ENCODE measurements at places on chromosomes 13 and 19.
A peak's percentile ranks its signal among the peaks of the same experiment; 100 is the strongest.

DNA sequence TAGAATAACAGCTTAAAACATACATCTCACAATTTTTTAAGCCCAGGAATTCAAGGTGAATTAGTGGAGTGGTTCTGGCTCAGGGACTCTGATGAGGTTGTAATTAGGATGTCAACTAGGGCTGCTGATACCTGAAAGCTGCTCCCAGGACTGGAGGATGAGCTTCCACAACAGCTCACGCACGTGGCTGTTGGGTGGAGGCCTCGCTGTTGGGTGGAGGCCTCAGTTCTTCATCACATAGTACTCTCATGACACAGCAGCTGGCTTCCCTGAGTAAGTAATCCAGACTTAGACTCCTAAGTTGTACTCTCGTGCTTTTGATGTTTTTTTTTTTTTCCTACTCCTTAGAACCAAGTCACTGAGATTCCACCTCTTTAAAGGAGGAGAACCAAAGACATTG lies 577.1 kb upstream of the PRR20A start:
- no peak for DNase-seq

- DNase-seq = no peak
Measured at GRCh38 chr19:13150931-13151604, 857 bp downstream of the IER2 start.

DNA sequence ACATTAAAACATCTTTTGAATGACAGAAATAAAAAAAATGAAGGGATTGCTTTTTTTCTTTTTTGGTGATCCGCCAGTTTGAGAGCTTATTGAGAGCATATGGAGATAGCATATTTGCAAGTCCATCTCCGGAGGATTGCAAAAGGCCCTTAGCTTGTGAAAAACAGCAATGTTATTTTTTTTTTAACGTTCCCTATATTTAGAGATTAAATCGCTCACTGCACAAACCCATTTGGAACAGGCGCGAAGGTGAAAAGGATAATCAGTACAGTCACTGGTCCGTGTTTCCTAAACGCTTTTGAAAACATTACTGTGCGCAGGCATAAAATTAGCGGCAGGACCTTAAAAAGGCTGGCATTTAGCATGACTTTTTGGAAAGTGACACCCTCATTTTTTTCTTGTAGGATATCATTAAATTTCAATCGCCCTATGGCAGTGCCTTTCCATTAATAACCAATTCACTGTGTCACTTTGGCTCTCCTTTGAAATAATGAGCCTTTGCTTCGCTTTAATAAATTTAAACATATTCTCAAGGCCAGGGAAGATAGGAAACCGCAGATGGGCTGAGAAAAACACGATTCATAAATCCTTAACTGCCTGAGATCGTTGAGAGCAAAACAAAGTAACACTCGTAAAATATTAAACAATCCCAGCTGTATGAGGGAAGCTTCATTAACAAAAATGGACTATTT lies 342.2 kb downstream of the DACH1 start:
- DNase-seq = no peak

GRCh38 chr19:49884109-49884508 lies 6.6 kb downstream of the TBC1D17 start:
- no peak for DNase-seq

DNA sequence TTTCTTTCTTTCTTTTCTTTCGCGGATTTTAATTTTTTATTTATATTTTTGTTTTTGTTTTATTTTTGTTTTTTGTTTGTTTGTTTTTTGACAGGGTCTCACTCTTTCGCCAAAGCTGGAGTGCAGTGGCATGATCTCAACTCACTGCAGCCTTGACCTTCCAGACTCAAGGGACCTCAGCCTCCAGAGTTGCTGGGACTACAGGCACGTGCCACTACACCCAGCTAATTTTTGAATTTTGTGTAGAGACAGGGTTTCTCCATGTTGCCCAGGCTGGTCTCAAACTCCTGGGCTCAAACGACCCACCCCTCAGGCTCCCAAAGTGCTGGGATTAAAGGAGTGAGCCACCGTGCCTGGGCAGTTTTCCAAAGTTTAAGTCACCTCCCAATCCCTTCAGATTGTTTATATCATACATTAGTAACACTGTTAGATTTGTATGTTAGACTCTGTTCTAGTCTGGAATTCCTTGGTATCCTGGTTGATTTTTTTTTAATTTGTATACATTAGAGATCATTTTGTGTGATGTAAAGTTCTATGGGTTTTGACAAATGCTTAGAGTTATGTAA lies 597.3 kb downstream of the DCT start:
- DNase-seq = no peak

DNA sequence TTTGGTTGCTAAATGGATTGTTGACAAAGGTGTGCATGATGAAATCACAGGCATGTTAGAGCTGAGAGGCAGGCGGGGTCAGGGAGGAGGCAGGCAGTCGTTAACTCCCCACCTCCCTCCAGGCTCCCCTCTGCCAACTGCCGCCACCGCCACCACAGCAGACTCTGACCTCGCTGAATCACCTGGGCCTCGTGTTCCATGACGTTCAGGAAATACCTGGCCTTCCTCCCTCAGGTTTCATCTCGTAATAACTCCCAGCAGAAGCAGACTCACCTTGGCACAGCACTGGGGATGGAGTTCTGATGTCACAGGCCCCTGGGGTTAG lies 198.5 kb downstream of the KATNAL1 start:
- no peak for DNase-seq

GRCh38 chr13:43354153-43354945 lies 331.0 kb downstream of the DNAJC15 start:
- no peak for DNase-seq

- DNase-seq = no peak
Measured at GRCh38 chr19:27764186-27764804, 1448.7 kb downstream of the UQCRFS1 start.

DNA sequence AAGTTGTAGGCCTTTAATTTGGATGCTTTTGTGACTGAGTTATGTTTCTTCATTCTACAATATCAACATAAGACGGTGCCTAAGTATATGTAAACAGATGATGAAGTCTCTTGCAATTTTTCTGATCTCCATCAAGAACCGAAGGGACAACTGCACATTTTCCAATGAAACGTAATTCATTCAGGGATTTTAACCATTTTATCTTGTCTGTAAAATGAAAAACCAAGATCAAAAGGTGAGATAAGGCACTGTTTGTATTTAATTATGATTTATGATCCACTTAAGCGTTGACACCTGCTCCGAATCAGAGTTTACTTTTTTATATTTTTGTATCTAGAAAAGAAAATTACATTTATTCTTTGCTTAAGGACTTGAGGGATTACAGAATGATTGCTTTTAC lies 556.8 kb upstream of the ARGLU1 start:
- DNase-seq = no peak

GRCh38 chr19:47158879-47159503 lies 28.4 kb downstream of the SAE1 start:
- peak; percentile 23 for DNase-seq

DNA sequence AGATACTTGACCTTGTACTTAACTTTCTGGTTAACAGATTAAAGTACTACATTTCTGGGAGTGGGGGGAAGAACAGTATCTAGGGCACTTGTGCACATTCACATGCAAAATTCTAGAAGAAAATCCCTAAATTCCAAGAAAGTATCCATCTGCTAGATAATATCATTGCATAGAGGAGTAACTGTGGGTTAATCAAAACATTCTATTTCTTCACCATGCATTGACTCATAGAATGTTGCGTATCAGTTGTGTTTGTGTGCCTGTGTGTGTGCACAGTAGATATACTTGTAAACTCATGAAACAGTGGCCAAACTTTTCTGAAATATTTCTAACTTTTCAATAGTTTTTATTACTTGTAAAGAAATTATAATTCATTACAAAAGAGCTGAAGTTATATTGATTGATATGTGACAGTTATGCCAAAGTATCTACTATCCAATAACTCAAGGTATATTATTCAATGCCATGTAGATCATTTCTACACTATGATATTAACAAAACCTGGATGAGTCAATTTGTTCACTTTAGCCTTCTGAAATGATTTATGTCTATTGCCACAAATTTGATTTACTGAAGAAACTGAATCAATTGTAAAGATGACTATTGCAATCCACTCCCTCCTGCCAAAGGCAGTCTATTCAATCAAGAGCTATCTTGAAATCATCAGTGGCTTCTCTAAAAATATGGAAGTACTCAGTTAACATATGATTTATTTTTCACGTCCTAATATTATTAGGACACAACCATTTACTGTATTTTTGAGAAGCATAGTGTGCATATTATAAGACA lies 756.7 kb upstream of the ARGLU1 start:
- no peak for DNase-seq

DNA sequence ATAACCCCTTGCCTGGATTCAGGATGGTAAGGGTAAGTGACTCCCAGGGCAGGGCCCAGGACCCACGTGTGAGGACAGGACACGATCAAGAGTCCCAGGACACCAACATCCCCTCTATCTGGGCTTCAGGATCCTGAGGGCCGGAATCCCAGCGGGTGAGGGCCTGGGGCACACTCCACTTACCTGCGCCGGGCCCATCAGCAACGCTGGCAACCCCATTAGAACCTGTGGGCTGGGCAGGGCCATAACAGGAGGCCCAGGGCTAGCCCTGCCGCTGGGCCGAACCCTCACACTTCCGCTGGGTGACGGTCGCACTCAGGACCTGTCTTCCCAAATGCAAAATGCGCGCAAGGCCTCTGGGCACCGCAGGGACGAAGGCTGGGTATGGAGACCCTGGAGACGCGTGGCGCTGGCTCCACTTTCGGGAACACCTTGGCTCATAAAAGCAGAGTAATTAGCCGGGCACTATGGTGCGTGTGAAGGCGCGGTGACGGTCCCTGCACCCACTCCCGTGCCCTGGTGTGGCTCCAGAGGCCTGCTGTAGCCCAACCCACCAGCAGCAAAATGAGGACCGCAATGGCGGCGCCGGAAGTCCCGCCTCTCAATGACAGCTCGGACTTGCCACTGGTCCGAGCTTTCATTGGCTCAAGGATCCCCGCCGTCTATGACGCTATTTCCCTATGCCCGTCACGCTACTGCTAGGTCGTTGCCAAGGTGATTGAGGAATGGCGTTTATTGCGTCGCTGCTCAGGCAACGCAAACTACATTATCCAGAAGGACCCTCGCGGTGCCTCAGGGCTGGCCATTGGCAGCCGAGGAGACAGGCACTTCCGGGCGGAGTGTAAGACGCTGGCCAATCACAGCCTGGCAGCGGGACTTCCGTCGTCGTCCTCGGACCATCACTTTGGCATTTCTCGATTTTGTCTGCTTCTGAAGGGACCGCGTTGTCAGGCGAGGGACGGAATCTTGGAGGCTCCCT lies at the start of gene ZNF132:
TSS of gene ZNF132 (minus strand) at position 578 of the 979 bp plus-strand sequence. CDS start at position 246, 332 bp downstream.
- DNase-seq = peak; percentile 95

GRCh38 chr19:1524287-1524971 lies 552 bp downstream of the PLK5 start:
- no peak for DNase-seq

DNA sequence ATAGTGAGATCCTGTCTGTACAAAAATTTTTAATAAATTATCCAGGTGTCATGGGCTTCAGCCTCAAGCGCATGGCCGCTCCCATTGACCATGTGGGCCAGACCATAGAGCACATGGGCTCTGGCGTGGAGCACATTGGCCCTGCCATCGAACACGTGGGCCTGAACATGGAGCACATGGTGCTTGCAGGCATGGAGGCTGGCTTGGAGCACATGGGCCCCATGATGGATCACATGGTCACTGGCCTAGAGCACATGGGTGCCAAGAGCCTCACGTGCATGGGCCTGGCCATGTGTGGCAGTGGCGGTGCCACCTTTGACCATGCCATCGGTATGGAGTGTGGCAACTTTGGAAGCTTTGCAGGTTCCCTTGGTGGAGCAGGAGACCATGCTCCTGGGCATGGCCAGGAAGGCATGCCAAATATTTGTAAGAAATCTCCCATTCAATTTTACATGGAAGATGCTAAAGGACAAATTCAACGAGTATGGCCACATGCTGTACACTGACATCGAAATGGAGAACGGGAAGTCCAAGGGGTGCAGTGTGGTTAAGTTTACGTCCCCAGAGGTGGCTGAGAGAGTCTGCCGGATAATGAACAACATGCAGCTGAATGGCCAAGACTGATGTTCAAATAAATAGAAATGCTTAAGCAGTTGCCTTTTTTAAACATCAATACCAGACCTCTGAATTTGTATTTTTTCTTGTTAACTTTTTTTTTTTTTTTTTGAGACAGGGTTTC lies 21.3 kb upstream of the SLC1A5 start:
- no peak for DNase-seq

DNA sequence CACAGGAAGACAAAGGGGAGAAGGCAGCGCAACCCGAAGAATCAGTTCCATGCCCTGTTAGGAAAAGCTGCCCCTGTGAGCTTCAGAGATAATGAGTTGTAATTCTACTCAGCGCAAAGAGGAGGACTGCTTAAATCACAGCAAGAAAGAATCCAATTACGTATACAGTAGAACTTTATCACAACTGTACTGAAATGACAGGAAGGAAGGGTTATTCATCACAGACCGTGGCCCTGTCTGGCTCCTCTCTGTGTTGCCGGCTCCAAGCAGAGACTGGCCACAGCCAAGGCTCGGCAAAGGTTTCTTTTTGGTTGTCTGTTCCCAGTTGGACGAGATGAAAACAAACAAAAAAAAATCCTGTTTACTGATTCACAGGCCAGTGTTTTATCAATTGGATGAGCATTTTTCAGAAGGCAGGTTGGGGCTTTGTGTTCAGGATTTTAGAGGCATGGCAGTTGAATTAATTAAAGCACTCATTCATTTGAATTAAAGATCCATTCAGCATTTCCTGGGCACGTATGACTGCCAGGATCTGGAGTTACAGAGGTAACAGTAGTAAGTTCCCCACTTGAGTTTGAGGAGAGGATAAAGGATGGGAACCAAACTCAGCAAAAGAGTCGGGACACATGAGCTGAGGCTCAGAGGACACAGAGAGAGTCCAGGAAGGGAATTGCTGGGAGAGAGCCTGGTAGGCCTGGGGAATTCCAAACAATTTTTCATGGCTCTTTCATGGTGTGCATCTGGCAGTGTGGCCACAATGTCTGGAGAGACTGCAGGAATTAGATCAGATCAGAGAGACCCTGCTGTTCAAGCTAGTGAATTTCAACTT lies 341.0 kb downstream of the DNAJC15 start:
- DNase-seq = no peak

DNA sequence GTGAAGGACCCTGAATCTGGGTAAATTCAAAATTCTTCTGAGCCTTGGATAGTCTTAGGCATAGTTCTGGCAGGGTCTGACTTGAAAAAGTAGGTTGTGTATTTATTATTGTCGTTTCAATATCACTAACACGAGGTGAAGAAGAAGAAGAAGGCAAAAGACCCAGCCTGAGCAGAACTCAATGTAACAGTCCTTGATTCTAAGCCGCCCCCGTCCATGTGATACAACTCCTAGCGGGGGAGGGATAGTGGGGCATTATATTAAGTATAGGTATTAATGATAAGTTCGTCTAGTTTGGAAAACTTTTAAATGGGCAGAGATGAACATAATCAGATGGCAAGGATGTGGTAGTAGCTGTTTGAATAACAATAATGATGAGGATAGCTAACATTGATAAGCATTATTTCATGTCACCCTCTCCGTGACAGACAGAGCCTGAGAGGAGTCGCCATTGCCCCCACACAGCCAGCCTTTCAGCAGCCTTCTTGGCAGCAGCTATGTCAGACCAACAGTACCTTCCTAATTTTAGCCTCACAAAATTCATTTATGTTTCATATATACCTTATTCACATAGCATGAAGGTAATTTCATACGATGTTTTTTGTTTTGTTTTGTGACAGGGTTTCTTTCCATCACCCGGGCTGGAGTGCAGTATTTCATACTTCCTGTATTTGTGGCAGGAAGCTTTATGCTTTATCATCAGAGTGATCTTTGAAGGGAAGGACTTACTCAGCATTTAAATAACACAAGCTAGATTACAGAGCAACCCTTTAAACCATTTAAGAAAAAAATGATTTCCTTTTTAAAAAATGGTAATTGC lies 64.4 kb upstream of the NPAS1 start:
- DNase-seq = no peak

GRCh38 chr13:50107205-50107604 lies 92.0 kb downstream of the KCNRG start:
- no peak for DNase-seq

Data from stimulated activated CD4-positive, alpha-beta T cell treated with anti-CD3 and anti-CD28 coated beads, Interleukin-15, amount 100 ng/mL, for 48 hours (primary cell).